ENCODE measurements at places on chromosomes 5 and 9.

GRCh38 chr5:176447591-176447977, 601 bp upstream of the FAF2 start:
- no peak for DNase-seq

GRCh38 chr9:121398374-121398773, 28.3 kb upstream of the STOM start:
- peak; percentile 99 for DNase-seq

- no peak for DNase-seq
Observed at GRCh38 chr5:39459071-39459470, 34.3 kb upstream of the DAB2 start.

DNA sequence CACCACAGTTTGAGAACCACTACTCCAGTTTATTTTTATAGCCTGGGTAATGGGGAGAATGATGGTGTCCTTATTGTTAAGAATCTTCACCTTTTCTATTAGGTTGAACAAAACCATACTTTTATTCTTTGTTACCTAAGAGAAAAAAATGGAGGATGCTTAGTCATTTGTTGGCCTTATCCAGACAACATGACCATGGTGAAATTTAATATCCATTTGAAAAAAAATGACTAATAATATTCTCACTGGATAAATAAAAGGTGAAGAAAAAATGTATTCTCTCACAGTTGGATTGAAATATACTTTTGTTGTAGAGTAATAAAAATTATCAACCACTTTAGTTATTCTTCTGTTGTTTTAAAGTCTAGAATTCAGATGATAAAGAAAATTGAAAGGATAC, 5.8 kb upstream of the CCNH start:
- no peak for DNase-seq

DNA sequence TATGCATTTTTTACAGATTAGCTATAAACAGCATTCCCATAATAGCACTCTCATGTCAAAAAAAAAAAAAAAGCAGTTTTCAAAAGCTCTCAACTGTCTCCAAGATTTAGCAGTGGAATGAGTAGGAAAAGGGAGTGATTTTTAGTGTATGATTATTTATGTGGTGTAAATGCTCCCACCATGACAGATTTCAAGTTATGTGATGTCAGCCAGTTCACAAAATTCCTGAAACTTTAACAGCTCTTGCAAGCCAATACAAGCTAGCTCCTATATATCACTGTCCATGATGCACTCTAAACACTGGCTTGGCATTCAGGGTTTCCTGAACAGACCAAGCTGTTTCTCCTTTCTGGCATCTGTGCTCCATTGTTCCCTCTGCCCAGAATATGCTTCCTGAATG, 7.9 kb upstream of the ANKDD1B start:
- peak; percentile 45 for DNase-seq

GRCh38 chr5:132419502-132420468, 50.3 kb downstream of the SLC22A5 start:
- peak; percentile 71 for DNase-seq

DNA sequence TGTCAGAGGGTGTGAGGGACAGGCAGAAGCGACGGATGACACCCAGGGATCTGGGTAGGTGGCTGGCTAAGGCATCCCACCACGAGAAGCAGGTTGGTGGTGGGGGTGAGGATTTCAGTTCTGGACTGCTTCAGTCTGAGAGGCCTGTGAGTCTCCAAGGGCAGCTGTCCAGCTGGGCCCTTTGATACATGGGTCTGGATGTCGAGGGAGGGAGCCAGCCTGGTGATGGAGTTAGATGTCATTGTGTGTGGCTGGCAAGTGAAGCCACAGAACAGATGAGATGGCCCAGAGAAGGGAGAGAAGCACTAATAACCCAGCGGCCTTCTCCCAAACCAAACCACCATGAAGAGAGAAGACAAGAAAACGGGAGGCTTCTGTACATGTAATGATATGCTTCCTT, 11.1 kb downstream of the MED27 start:
- DNase-seq, result no peak

DNA sequence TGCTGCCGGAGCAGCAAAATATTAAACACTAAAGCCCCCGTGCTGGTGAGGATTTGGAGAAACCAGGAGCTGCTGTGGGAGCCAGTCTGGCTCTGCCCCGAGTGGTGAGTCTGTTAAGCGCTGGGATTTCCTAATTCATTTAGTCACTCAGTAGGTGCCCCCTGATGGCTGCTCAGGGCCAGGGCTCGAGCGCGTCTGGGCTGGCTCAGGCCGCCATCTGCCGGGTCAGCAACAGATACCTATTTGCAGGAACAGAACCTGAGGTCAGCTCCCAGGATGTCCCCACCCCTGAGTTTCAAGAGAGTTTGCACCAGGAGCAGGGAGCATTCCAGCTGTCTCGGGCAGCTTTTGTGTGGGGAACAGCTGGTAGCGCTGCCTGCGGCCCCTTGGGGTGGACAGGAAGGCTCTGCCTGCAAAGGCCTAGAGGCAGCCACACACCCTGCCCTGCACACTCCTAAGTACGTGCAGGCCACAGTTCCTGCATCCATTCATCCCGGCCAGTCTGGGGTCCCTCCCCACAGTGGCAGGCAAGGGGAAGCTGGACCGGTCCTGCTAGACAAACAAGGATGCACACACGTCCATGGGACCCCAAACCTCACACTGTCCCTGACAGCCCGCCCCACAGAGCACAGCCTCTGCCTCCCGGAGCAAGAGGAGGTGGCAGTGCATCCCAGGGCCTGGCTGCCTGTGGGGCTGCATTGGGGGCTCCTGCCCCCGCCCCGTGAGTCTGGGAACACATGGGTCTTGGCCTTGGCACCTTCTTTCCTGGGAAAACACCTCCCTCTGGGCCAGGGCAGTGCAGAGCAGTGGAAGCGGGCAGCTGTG, 83.7 kb downstream of the ADAMTS2 start:
- DNase-seq, result no peak

DNA sequence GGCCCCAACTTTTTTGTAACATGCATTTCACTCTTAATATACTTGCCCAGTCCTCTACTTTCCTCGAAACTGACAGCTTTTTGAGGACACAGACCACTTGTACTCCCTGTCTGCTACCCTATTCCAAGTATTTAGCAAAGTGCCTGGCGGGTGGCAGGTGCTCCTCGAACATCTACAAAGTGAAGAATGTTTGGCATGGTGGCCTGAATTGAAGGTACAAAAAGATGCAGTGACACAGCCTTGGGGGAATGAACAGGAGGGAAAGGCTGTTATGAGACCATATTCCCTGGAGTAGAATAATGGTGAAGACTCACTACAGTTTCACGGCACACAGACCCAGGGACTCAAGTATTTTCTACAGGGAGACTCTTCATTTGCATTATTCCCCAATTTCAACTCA, 590.9 kb downstream of the PRELID2 start:
- DNase-seq, result no peak

GRCh38 chr9:105296877-105297287, 52.4 kb downstream of the SLC44A1 start:
- DNase-seq, result peak; percentile 96

DNA sequence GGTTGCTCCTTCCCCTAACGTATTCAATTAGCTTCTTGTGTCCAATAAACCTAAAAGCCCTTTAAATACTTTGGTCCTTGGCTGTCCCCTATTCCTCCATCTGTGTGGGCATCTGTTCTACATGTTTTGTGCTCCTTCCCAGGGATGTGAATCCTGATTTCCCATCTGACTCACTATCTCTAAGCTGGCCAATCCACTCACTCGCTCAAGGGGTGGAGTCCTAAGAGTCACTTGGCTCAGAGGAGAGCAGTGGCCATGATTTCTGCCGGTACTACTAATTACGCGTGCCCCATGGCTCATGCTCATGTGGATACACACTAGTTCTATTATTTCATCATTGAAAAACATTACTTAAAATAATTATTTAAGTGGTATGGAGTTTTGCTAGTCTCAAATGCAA, 89.6 kb downstream of the TAF11L14 start:
- DNase-seq, result no peak

DNA sequence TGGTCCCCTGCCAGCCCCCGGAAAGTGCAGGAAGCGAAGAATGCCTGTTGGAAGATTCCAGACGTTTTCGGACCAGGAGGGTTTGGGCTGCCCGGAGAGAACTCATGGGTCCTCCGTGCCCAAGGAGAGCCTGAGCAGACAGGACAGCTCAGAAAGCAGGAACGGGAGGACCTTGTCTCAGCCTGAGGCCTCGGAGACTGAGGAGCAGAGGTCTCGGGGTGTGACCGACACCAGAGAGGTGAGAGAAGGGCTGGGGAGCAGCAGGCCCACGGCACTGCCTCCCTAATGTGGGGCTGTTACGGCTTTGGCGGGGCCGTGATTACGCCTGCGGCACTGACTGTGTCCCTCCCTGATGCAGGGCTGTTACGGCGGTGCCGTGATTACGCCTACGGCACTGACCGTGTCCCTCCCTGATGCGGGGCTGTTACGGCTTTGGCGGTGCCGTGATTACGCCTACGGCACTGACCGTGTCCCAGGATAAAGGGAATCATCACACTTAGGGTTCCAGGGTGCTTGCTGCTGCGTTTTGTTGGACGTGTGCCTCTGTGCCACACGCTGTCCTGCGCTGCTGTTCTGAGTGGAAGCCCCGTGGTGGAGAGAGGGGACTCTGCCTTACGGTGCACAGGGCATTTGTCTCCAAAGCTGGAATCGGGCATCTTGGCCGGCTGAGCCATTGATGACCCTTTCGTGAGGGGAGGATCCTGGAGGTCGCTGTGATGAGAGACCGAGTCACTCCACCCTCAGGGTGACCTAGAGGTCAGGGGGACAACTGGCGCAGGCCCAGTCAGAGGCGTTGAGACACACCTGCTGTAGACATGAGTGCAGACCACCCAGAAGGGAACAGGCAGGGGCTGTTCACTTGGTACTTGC, 25.7 kb downstream of the CEP72 start:
- DNase-seq, result no peak
